ENCODE measurements at places on chromosomes 2 and 18.

DNA sequence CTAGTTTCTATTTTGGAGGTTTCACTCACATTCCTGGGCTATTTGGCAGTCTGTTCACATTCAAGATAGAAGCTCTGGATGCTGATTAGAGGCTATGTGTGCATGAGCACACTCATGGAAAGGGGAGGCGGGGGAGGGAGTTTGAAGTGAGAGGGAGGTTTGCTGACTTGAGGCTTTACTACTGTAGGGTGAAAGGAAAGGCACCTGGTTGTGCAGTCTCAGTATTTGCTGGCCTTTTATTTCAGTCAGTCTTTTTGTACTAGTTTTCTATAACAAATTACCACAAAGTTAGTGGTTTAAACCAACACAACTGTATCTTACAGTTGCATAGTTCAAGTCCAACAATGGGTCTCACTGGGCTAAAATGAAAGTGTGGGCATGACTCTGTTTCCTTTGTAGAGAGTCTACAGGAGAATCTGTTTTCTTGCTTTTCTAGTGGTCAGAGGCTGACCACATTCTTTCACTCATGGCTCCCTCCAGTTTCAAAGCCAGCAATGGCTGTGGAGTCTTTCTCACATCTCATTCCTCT lies 47.7 kb upstream of the NR4A2 start:
- DNase-seq = no peak

DNA sequence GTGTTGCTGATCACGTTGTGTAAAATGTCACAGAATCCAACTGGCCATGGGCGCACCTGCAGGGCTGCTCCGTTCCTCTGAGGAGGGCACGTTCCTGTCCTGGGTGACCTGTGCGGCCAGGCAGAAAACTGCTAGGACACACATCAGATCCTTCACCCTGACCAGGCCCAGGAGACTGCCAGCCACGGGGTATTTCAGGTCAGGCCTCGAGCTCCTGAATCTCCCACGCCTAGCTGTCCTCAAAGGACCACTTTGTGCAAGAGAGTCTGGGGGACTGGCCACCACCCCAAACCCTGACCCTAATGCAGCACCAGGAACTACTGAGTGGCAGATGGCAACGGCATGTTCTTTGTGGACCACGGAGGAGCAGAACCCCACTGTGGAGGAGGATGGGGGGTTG lies 11.1 kb downstream of the PRLH start:
- DNase-seq = no peak

DNA sequence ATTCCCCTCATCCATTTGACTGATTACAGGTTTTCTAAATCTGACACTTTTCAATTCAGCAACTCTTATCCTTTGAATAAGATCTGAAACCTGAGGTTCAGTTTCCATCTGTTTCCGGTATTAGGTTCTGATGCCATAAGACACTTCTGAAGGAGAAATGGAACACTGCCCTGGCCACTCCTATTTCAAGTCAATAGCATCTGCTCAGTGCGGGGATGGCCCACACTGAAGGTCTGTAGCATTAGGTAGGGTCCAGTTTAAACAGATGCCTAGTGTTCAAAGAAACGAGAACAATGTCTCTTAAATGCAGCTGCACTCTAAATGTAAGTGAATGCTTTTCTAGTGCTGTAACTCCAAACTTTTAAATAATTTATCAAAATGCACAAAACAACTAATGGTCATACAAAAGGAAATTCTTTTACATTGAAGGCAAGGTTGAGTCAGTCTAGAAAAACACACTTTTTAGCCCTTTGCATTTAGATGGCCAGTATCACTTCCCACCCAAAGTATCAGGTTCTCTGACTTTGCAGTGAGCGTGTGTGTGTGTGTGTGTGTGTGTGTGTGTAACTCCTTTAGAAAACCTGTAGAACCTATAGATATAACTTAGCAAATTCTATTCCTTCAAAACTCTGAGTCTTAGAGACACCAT lies 78.2 kb downstream of the STK39 start:
- DNase-seq = no peak

- DNase-seq = no peak
Measured at GRCh38 chr2:28821295-28821958, 10.8 kb downstream of the SPDYA start.

DNA sequence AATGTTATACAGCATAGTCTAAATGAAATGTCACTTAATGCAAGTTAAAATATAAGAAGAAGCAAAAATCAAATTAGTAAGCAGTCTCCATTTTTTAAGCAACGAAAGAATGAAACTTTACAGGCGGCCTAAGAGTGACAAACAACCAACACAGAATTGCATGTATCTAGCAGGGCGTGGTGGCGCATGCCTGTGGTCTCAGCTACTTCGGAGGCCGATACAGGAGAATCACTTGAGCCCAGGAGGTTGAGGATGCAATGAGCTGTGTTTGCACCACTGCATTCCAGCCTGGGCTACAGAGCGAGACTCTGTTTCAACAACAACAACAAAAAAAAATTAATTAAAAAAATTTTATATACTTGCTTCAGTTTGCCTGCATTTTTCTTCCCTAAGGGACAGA lies 16.6 kb downstream of the RBMS1 start:
- no peak for DNase-seq

GRCh38 chr2:237242091-237242536 lies 156.4 kb downstream of the COPS8 start:
- DNase-seq = no peak

DNA sequence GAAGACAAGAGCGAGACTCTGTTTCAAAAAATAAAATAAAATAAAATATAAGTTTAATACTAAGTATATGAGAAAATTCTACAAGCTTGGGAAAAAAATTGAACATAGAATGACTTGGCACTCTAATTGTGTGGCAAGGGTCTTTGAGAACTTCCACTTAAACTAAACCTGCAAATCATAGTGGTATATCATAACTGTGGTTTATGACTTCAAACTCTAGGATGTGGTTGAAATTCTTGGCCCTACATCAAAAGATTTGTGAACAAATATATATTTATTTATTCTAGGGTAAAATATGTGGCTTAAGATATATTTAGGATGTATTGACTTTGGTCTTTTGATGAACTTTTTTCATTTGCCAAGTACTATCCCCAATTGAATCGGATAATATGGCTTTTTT lies 3.1 kb upstream of the FAM171B start:
- DNase-seq = peak; percentile 20

DNA sequence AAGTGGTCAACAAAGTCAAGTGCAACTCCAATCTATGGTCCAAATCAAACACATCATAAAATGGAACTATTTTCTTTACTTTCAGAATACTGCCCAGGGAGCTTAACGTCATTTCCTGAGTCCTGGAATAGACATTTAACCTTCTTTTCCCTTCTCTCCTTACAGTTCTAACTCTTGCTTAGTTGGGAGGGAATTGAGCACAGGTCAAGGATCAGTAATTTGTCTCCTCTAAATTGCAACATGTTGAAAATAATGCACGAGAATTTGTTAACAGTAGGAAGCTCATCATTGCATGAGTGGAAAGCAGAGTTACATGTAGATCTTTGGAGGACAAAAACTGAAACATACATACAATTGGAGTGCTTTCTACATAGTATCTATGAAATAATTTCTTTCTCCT lies 87.7 kb downstream of the MEP1B start:
- no peak for DNase-seq

DNA sequence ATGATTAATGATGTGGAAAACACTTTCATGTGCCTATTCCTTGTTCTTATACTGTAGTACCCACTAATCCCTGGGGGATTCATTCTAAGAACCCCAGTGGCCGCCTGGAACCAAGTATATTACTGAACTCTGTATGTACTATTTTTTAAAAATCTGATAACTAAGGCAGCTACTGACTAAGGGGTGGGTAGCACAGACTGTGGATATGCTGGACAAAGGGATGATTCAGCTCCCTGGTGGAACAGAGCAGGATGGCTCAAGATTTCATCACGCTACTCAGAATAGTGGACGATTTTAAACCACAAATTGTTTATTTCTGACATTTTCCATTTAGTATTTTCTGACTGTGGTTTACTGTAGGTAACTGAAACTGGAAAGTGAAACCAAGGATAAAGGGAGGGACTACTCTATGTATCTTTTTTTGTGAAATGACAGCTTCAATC lies 41.8 kb upstream of the CDC42EP3 start:
- peak; percentile 92 for DNase-seq

DNA sequence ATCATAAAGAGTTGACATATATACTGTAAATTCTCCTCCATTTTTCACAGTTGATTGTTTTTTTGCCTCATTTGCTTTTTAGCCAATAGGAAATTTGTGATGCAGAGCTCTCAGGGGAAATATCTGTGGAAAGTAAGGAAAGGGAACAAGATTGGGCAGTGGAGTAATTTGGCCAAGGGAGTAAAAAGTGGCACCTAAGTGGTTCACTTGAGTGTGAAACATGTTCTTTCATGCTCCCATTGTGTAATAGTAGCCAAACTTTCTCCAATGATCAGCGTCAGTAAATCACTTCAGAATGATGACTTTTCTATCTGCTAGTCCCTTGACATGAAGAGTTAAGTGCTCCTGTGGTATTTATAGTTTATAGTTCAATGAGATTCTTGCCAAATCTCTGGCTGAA lies 141.9 kb upstream of the KCNJ3 start:
- no peak for DNase-seq

DNA sequence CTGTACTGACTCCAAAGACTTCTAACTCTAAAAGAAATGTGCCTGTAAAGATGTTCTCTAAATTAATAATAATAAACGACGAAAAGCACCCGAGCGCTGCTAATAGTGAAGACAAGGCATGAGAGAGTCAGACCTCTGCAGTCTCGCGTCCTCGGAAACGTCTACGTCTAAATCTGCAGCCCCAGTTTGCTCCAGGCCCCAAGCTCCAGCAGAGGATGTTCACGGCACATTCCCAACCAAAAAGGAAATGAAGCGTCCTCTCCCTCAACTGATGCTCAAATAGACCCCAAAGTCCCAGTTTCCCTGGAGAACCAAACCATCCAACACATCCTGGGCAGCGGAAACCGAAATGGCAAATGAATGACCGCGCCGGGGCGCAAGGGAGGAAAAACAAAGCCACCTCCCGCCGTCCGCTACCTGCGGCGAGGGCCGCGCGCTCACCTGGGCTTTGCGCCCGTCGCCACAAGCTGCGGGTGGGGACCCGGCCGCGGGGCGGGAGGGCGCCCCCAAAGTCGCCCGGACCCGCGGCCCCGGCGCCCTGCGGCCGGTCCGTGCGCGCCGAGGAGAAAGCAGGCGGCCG lies 47.1 kb upstream of the CCDC150 start:
- no peak for DNase-seq

- no peak for DNase-seq
Measured at GRCh38 chr2:223890721-223891120, 53.3 kb upstream of the AP1S3 start.

DNA sequence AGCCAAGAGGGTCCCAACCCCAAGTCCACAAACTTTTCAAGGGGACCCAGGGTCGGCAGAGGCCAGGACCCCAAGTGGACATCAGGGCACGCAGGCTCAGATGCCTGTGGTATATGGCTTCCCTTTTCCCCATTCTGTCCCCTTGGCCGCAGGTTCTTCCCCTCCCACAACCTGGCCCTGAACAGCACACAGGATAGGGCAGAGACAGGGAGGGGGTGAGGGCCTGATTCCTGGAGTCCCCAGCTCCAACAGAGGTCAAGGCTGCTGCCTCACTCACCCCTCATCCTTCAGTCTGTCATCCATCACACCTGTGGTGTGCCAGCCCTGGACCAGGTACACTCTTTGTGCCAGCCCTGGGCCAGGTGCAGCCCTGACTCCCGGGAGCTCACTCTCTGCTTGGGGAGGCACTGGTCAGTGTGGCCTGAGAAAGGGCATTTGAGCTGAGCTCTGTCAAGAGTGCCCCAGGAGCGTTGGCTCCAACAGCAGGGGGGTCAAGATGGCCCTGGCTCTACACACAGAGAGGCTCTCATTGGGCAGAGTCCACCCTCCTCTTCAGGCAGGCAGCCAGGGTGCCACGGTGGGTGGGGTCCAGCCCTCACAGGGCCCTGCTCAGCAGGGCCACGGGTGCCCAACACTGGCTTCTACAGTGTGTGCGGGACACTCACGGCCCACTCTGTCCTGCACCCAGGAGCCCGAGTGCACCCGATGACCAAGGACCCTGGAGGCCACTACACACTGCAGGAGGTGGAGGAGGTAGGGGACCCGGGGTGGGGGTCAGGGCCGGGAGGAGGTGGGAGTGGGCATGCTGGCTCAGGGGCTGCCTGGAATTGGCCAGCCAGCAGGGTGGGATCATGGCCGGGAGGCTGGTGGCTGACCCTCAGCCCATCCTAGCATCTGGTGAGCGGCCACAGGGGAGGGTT lies 1.6 kb downstream of the AGXT start:
- DNase-seq = no peak

- DNase-seq = no peak
Measured at GRCh38 chr2:19547321-19547720, 188.9 kb upstream of the OSR1 start.

DNA sequence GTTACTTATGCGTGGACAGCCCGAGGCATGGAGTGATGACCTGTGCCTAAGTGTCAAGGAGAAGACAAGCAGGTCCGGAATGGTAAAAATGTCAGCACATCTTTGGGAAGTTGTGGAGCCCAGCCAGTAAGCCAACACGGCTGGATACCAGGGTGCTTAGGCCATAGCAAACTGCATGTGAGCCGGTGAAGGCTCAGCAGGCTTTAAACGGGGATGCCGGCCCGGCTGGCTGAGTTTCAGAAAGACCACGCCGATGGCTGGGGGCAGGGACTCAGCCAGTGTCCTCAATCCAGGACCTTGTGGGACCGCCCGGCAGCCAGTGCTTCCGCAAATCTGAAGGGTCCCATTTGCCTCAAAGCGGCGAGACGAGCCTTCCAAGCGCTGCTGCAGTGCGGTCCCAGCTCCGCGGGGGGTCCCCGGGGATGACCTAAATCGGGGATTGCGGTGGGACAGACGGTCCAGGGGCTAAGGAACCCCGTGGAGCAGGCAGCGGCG lies 946 bp upstream of the AGAP1 start:
- no peak for DNase-seq

DNA sequence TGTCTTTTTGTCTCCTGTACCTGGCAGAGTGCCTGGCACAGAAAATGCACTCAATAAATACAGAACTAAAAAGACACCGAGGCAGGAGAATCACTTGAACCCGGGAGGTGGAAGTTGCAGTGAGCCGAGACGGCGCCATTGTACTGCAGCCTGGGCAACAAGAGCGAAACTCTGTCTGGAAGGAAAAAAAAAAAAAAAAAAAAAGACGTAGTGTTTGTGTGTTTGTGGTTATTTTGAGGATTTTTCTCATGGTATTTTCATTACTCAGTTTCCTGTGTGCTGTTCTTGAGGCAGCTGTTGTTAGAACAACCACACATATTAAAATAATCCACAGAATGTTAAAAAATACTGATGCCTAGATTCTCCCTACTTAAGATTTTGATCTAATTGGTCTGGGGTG lies 519.2 kb upstream of the SPHKAP start:
- peak; percentile 67 for DNase-seq

- peak; percentile 4 for DNase-seq
Measured at GRCh38 chr2:191539068-191539467, 138.9 kb upstream of the NABP1 start.

DNA sequence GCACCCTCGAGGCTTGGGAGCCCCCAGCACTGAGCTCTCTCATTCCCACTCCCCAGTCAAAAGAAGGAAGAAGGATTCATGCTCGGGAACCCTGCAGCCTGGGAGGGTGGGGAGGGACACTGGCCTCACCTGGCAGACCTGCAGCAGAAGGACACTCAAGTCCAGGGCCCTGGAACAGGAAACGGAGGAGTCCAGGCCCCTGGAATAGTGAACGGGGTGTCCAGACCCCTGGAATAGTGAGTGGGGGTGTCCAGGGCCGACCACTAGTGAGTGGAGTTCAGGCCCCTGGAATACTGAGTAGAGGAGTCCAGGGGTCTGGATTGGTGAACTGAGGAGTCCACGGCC lies 292.5 kb downstream of the NDUFA10 start:
- no peak for DNase-seq

All from non-pigmented ciliary epithelial cell (primary cell).